ENCODE measurements at places on chromosomes 16 and 17. TPM values are rescaled to one million over a fixed set of nuclear protein-coding genes. Genes with fewer than 3 reads are reported as not detected.

The PIRT gene
- total RNA-seq = not detected

The TGFB1I1 gene
- 0.12 TPM for total RNA-seq

The STX1B gene
- 0.72 TPM for total RNA-seq

The CALB2 gene
- total RNA-seq = not detected

The TIGD7 gene
- 3.8 TPM for total RNA-seq

The SLC47A2 gene
- total RNA-seq = not detected

The IL21R gene
- 99.2 TPM for total RNA-seq

The ASPHD1 gene
- total RNA-seq = 1.7 TPM

The MEOX1 gene
- 0.12 TPM for total RNA-seq

- DNase-seq = peak; percentile 41
These were observed 44.8 kb downstream of the PRMT7 start for GRCh38 chr16:68355447-68356248.

DNA sequence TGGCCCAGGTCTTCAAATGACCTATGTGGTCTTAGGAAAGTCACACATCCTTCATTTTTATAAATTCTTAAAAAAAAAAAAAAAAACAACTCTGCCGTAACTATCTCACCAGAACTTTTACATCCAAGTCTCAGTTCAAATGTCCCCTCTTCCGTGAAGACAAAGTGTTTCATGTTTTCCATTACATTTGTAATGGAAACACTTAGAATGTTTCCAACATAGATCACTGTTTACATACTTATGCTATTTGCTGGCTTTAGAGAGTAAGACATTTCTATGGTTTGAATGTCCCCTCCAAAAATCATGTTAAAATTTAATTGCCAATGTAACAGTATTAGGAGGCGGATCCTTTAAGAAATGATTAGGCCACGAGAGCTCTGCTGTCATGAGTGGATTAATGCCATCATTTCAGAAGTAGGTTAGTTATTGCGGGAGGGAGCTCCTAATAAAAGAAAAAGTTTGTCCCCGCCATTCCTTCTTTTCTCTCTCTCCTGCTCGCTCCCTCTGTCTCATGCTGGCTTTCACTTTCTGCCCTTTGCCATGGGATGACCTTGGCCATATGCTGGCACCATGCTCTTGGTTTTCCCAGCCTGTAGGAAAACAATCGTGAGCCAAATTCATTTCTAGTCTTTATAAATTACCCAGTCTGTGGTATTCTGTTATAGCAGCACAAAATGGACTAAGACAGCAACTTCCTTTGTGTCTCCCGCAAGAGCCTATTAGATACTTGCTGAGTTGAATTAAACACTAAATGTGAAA, 887.8 kb upstream of the SOX9 start:
- no peak for DNase-seq

DNA sequence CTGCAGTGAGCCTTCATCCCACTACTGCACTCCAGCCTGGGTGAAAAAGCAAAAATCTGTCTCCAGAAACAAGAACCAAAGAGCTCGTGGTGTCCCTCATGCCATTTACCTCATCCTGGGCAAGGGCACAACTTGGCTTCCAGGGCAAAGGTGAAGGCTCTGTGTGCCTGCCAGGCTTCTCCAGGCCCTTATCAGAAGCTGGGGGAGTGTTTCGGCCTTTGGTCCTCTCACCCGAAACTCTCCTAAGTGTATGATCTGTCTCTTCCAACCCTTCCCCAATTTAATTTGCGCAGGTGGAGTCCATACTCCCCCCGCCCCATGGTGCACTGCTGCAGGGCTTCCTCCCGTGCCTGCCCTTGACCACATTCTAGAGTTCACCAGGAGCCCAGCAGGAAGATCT, 1.1 kb downstream of the CES2 start:
- DNase-seq = no peak

DNA sequence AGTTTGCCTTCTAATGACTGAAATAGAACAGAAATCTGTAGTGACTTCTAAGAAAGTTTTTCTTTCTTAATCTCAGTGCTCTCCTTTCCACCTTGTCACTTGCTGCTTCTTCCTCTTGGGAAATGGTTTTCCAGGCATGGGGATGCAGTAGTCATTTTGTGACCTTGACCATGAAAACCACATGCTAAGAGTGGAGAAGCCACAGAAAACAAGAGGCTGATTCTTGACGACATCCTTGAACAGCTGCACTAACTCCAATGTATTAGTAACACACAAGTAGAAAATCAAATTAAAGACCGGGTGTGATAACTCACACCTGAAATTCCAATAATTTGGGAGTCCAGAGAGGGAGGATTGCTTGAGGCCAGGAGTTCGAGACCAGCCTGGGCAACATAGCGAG, 15.5 kb upstream of the USP31 start:
- DNase-seq = no peak

DNA sequence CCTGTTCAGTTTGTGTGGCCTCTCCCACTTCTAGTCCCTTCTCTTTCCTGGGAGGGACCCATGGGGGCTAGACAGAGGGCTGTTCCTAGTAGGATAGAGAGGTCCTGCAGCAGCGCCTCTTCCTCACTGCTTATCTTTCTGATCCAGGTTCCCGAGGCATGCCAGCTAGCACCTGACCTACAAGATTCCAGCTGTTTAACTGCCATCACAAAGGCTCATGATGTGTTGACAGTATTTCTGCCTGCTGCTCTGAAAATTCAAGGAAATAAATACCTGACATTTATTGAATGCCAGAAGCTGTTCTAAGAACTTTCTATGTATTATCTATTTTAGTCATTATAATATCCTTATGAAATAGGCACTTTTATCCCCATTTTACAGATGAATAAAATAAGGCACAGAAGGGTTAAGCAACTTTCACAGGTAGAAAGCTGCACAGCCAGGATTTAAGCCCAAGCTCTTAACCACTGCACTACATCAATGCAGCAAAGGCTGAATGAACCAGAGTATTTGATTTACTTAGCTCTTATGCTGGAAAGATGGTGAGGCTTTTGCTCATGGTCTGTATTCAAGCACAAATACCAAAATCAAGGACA, 38.8 kb downstream of the HEATR6 start:
- DNase-seq = no peak

DNA sequence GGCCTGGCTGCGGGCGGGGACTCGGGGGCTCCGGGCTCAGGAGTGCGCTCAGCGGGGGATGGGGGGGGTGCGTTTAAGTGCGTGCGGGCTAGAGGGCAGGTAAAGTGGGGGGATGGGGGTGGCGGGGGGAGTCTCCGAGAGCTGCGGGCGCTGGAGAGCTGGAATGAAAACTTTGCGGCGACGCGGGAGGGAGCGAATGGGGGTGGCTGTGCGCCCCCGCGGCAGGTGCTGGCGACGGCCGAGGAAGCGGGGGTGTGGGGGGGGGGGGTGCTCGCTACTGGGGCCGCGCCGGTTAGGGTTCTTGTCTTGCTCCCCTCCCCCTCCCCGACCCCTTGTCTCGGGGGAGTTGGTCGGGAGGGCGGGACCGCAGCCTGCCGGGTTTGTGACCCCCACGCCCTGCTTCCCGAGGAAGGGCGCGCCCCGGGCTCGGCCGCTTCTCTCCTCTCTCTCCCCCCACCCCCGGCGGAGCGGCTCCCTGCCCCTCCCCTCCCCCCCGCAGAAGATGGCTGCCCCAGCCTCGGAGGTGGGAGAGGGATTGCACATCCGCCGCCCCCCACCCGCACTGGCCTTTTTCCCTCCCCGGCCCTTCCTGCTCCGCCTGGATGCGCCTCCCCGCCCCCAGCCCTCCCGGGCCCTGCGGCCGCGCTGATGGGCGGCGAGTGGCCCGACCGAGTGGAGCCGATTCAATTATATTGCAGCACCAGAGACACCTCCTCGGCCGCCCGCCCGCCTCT, 649 bp downstream of the GSE1 start:
- no peak for DNase-seq

DNA sequence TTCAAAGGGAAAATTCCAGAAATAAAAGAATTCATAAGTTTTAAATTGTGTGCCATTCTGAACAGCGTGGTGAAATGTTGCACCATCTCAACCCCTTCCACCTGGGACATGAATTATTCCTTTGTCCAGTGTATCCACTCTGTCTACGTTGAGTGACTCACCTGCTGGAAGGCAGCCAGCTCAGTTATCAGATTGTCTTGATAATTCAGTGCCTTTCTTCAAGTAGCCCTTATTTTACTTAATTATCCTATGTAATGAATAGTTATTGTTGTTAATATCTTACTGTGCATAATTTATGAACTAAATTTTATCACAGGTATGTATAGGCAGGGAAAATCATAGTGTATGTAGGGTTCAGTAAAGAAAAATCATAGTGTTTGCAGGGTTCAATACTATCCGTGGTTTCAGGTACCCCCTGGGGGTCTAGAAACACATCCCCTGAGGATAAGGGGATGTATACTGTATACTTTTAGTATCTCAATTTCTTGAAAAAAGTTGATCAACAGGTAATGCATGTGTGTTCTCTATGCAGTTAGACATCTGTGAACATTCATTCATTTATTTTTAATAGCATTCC, 7.7 kb upstream of the PCTP start:
- DNase-seq = no peak

DNA sequence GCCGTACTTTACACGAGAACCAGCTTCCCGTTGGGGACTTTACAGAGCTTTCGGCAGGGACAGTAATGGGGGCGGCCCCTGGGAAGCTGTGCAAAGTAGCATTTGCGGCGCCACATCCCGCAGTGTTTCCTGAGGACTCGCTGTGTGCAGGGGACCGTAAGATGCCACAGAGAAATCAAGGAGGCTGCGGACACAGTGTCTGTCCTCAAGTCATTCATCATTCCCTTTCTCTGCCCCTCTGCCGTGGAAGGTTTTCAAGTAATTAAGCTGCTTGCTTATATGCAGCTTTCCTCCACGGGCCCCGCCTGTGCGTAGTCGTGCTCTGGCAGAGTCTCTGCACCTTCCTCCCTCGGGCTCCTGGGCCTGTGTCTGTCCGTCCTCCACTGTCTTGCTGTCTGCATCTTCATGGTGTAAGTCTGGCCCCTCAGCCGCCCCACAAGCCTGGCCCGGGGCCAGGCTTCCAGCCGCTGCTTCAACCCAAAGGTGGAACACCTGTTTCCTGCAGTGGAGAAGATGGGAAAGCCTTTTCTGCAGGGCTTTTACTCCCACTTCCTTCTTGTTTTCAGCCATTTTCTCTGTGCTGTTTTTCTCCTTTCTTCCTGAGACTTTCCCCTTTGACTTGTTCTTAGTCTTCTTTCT, 216.9 kb upstream of the CHMP6 start:
- peak; percentile 80 for DNase-seq

- DNase-seq = peak; percentile 26
These were observed 3.2 kb downstream of the PDE6G start for GRCh38 chr17:81652906-81653771.

DNA sequence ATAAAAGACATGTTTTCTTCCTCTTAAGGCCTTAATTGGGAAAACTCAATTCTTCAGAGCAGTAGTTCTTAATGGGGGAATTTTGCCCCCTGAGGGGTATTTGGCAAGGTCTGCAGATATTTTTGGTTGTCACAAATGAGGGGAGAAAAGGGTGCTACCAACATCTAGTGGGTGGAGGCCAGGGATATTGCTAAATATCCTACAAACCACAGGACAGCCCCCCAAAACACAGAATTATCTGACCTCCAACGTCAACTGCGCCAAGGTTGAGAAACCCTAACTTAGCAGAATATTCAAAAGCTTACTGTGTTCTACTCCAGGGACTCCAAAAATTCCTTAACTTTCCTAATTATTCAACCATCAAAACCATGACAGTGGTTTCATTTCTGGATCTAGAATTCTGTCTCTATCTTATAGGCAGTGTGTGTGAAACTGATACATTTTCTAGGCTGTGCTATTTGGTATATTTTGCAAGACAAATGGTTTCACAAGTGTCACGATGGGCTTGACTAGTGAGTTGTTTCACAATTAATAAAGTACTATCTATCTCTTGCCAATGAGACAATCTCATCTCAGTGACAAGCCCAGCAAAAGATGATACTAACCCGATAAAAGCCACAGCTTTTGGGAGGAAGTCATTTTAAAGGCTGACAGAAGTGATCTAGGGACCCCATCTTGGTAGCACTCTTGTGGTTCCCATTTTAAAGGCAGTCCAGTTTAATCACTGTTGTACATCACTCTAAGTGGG, 14.7 kb downstream of the TXNDC11 start:
- DNase-seq = no peak

GRCh38 chr16:1870365-1871082, 1.4 kb downstream of the MEIOB start:
- DNase-seq = no peak

DNA sequence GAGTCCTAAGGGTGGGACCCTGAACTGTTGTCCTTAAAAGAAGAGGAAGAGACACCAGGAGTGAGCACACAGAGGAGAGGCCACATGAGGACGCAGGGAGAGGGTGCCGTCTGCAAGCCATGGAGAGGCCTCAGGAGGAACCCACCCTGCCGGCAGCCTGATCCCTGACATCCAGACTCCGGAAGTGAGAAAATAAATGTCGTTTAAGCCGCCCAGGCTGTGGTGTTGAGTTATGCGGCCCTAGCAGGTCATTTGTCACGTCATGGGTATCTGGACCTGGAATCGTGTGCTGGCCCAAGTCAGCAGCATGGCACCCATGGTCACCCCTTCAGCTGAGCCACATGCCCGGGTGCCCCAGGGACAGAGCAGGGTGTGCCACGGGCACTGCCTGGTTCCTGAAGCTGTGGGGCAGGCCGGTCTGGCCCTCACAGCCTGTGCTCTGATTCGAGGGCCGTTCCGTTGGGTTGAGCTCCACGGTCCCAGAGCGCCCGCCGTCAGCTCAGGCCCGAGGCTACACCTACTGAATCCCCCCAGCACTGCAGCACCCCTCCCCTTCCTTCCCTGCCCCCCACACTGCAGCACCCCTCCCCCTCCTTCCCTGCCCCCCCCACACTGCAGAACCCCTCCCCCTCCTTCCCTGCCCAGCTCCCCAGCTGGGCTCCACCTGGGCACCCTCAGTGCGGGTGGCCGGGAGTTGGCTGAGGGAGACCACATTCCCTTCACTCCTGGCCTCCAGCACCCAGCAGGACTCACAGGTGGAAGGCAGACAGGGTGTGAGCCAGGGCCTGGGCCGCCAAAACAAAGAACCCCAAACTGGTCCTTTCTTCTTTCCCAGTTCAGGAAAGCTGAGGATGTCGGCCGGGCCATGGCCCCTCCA, 2.7 kb upstream of the CCDC57 start:
- DNase-seq = no peak

DNA sequence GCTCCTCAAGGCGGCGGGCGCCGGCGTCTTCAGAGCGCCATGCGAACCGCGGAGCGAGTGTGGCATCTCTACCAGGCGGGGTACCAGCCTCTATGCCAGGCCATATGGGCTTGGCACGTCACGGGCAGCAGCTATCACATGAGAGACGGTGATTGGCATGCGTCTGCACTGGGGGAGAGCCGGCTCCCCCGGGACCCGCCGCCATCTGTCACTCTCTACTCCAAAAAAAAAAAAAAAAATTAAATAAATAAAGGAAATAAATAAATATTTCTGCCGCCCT, at the start of gene NEUROD2:
TSS of gene NEUROD2 (minus strand) at position 70 of the 280 bp plus-strand sequence. CDS start 1,321 bp downstream, outside the sequence.
- DNase-seq = no peak

DNA sequence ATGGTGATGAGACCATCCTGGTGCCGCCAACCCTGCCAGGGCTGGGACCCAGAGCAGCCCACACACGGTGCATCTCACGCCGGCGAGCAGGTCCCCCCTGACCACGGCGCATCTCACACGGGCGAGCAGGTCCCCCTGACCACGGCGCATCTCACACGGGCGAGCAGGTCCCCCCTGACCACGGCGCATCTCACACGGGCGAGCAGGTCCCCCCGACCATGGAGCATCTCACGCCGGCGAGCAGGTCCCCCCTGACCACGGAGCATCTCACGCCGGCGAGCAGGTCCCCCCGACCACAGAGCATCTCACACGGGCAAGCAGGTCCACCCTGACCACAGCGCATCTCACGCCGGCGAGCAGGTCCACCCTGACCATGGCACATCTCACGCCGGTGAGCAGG, 59.2 kb downstream of the MRM3 start:
- no peak for DNase-seq
